Activated naive CD4-positive, alpha-beta T cell treated with anti-CD3 and anti-CD28 coated beads, Interleukin-2, amount 50 U/mL, for 72 hours (primary cell): ENCODE measurements at places on chromosomes 4 and X. TPM values are rescaled to one million over a fixed set of nuclear protein-coding genes. Genes with fewer than 3 reads are reported as not detected.

DNA sequence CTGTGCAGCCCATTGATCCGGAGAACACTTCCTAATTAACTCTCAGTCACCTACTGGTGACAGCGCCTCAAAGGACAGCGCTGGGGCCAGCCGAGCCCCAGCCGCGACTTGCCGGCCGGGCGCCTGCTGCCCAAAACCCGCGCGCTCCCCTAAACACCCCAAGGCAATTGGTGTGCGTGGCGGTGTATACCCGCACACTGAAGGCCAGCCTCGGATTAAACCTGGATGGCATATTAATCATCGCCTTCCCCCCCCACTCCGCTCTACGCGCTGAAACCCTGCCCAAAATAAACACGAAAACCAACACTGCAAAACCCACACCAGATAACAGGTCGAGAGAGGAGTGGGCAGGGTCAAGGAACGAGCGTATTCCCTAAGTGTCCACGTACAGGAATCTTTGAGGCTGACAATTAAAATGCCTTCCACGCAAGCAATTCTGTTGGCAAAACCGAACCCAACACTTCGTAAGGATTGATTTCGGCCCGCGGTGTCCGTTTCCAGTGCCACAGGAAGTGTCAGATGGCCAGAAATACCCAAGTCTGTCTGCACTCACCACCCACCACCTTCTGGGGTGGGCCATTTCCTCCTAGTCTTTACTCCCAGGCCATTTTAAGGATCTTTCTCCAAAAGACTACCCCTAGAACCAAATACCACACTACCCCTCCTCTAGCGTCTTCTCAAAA, 2.7 kb downstream of the BCOR start:
- no peak for DNase-seq

The SATL1 gene
- not detected for total RNA-seq

The MAGEB1 gene
- total RNA-seq, result not detected

The NCBP2L gene
- total RNA-seq, result not detected

DNA sequence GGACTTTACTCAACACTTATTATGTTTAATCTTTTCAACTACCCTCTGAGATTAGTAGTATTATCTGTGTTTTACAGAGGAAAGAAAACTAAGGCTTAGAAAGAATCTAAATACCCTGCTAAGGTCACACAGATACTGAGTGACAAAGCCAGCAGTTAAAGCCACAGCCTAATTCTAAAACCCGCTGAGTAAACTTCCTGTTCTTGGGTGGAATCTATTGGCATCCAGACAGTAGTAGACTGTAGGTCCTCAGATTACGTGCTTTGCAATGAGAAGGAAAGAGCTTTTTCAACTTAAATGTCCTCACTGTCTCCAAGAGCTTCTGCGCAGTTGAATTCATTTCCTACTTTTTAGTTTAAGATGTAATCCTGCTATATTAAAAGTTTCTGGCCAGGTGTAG, 126.0 kb downstream of the TENM3 start:
- no peak for DNase-seq

The SLC34A2 gene
- not detected for total RNA-seq

DNA sequence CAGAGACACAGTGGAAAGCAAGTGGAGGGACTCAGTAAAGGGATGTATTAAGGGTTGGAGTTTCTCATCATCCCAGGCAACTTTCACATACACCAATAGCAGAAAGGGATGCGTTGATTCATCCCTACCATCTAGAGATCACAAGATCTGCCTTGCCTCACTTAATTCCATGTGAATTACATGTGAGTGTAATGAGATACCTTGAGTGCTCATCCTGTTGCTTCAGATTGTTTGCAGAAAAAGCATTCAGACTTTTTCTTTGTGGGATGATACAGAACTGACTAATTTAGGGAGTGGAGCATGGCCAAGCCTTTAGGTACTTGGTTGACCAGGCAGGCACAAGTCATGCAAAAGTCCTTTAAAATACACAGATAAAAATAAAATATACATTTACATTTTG, 124.8 kb upstream of the SLIT2 start:
- no peak for DNase-seq

DNA sequence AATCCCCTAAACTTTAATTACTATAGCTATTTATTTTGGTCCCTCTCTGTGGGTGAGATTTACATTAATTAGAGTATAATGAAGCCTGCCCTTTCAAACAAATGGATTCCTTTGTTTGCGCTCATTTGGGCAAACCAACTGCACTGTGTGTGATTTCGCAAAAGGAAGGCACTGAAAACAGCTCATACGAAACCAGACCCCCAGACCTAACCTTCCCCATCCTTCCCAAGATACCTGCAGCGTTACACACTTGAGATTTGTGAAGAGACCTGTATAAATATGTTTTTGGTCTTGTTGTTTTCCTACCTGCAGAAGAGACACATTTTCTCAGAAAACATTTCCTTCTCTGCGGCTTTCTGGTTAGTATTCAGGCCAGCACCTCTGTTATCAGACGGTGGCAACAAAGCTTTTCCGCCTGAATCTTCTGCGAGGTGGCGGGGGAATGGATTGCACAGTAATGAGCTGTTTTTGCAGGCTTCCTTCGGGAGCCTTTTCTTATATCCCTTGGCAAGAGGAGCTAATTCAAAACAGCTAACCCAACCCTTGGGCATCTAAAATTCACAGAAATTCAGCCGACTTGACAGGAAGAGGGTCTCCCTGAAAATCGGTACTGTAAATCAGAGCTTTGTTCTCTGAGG, 47.6 kb downstream of the CBLL2 start:
- no peak for DNase-seq

The RAB40AL gene
- 0.60 TPM for total RNA-seq

The TASL gene
- total RNA-seq, result 2.7 TPM

GRCh38 chrX:121032531-121032930, 14.9 kb upstream of the GLUD2 start:
- no peak for DNase-seq

The TRIM60 gene
- total RNA-seq, result not detected

The FAM9C gene
- not detected for total RNA-seq

GRCh38 chrX:132463411-132463810, 25.4 kb downstream of the MBNL3 start:
- no peak for DNase-seq

The ALB gene
- total RNA-seq, result not detected

DNA sequence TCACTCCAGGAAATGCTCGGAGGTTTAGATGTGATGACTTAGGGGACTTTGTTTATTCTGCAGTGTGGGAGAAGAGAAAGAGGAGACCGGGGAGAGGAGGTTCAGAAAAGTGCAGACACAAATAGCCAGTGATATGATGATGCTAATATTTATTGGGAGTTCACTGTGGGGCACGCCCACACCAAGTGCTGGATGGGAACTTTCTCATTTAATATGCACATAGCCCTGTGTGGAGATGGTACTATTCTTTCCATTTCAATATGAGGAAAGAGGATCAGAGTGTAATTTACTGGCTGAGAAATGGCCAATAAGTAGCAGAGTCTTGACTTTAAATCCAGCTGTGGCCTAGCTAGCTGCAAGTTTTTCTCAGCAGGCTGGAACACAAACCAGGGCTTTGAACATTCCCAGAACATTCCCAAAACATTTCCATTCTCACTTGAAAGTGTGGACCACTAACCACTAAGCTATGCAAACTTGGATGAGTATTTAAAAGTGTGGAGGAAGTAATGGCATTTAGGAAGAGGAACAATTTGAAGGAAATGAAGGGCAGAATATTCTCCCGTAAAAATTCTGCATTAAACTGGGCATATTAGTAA, 231.7 kb downstream of the HS3ST1 start:
- no peak for DNase-seq

- no peak for DNase-seq
These were observed 104.5 kb downstream of the IRF2 start for GRCh38 chr4:184369871-184370270.

DNA sequence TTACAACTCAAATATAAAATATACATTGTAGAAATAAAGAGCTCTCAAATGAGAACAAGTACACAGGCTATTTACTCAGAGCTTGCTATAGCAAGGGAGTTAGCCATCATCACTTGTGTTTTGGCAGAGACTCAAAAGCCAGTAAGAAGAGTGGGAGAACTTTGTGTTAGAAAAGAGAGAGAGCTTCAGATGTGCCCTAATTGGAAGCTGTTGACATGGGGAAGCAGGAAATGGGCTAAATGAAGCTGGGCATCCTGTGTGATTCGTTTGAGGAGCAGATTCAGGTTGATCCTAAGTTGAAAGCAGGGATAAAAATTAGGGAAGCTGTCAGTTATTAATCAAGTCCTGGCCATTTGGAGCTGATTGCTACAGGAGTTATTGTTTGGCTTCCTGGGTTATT, 207.4 kb upstream of the MAOA start:
- DNase-seq, result no peak

- no peak for DNase-seq
These were observed 15.3 kb downstream of the RTL3 start for GRCh38 chrX:78643874-78644273.

DNA sequence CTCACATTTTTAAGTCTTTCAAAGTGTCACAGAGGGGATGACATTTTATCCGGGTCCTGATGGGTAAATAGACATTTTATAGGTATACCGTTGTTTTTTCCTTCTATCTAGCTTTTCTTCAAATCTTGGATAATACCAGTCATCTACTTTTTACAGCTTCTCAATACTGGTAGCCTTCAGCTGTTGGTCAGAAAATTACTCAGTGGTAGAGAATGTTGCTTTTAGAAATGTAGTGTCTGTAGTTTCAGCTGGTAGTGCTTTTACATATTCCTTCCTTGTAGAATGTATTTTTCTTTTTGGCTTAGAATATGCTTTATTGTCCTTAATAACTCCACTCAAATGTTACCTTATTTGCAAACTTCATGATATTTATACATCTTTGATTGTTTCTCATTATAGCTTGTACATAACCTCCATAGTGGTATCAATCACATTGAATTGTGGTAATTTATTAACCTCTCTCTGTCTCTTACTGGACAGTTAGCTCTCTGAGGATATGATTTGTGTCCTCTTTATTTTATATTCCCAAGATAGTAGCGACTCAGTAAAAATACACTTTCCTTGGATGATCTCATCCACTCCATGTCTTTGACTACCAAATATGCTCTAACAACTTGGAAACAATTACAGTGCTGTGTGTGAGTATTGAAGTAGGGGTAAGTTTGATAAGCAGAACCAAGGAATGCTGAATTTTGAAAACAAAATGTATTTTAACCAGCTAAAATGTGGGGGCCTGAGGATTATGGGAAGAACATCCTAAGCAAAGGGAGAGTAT, 53.8 kb downstream of the RAP1GDS1 start:
- no peak for DNase-seq

The EOLA2 gene
- 34.0 TPM for total RNA-seq

DNA sequence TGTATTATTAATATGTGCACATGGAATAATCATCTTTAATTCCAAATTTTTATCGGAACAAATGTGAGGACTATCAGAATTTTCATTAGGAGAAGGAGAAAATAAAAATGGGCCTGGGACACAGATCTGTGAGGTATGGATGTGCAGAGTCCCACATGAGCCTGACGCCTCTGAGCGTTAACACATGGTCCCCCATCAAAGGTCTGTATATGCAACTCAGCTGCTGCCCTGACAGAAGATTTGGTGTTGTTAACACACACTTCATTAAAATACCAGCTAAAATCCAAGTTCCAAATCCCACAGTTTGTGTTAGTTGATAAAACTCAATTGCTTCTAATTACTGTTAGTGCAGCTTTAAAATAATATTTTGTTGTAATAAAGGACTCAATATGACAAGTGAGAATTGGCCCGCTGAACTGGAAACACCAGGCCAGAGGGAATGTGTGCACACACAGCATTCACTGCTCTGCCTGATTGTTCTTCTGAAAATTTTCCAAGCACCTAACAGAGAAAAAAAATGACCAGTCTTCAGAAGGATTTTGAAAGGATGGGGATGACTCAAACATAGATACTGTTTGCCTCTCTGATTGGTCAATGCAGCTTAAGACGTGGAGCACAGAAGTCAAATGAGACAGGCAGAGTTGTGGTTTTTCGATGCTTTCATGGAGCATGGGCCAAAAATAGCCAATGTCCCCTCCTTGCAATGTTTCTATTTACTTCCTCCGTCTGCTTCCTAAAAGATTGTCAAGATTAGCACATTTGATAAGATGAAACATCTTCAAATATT, 266.6 kb downstream of the NKX6-1 start:
- DNase-seq, result no peak

The LUZP4 gene
- not detected for total RNA-seq

DNA sequence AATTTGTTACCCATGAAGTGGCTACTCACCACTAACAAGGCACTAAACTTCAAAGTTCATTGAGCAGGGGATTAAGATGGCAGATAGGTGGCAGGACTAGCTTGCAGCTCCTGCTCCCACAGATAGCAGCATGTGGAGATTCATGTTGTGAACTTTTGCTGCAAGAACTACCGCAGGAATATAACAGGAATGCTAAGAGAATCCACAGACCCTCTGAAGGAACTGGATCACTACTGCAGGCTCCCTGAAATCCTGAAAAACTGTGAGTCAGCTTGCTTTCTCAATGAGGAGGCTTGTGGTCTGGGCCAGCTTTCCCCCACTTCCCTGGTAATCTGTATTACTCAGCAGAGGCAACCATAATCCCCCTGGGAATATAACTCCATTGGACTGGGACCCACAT, 118.5 kb upstream of the VCX2 start:
- DNase-seq, result no peak

The TMEM31 gene
- 1.0 TPM for total RNA-seq

The DGKK gene
- total RNA-seq, result not detected

GRCh38 chrX:146054311-146054710, 236.7 kb downstream of the SLITRK2 start:
- DNase-seq, result no peak

The BEX3 gene
- 36.8 TPM for total RNA-seq

DNA sequence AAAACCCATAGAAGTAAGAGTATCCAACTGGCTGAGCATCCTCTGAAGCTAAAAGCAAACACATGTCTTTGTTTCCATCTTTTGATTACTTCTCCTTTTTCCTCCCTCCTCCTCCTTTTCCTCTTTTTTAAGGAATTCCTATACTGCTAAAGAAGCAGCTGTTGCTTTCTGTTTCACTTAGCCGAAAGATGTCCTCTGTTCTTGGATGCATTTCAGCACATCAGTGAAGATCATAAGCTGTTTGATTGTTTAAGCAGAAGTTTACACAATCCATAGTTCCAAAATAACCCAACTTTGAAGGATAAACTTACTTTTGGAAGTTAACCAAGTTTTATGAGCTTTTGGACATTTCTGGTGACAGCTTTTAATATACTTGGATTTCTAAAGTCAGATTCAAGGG, 55.1 kb upstream of the TNIP3 start:
- DNase-seq, result no peak

The TMSB15A gene
- 2.4 TPM for total RNA-seq

DNA sequence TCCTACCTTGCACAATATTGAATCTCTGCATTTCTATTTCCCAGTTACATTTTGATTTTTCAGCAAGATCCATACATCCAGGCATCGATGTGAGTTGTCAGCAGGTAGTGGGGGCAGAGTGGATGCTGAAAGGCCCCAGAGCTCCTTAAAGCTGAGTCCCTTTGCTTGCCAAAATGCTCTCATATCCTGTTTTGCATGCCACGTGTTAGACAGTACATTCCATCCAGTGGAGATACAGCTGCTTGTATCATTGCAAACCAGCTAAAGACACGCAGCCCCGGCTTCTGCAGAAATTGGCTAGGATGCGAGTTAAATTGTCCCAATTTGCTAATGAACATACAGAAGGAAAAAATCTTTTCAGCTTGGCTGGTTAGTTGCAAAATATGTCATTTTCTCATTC, 179.6 kb upstream of the MXRA5 start:
- no peak for DNase-seq

GRCh38 chr4:6175426-6175825, 24.9 kb downstream of the JAKMIP1 start:
- no peak for DNase-seq

- no peak for DNase-seq
These were observed 73.3 kb downstream of the RGS12 start for GRCh38 chr4:3365871-3366842.

GRCh38 chr4:128256539-128256938, 31.1 kb downstream of the PGRMC2 start:
- DNase-seq, result no peak
